ENCODE measurements at places on chromosomes 6 and 20.
A peak's percentile ranks its signal among the peaks of the same experiment; 100 is the strongest.

DNA sequence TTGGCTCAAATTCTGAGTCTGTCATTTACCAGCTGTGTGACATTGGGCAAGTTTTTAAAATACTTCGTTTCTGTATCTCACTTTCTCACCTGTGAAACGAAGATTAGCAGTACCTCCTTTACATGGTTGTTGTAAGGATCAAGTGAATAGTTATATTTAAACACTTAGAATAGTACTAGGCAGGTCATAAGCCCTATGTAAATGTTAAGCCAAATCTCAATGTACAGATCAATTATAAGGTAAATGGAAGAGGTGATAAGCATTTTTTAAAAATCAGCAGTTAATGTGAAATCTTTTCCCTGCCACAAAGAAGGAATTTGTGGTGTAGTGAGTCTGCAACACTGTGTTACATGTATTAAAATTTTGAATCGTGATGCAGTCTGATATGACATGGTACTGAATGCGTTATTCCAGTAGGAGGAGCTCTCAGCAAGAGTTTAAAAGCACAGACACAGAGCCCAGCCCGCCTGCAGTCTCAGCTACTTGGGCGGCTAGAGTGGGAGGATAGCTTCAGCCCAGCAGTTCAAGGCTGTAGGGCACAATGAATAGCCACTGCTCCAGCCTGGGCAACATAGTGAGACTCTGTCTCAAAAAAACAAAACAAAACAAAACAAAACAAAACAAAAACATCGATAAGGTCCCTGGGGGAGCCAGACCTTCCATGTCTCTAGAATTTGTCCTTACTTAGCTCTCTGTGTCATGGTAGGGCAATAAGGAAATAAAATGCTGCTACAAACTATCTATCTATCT lies 46.0 kb downstream of the GTF2H5 start:
- peak; percentile 70 for DNase-seq

- DNase-seq = peak; percentile 69
These were observed 188.9 kb upstream of the TAB2 start for GRCh38 chr6:149128489-149129145.

DNA sequence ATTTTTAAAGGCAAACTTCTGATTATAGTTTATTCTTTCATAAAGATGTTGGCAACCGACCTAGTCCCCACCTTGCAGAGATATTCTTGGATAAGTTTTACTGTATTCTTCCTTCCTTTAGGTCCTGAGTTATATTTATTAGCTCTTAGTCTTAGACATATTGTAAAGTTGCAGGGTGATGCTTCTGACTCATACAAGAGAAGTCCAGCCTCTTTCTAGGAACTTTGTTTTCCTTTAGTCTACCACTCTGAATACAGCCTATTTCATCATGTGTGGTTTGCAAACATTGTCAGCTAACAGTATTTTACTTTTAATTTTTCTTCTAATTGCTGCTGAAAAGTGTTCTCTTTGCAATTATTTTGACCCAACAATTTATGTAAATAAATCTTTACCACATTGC lies 686.7 kb downstream of the COL12A1 start:
- no peak for DNase-seq

GRCh38 chr20:62617711-62618483 lies 24.4 kb upstream of the SLCO4A1 start:
- peak; percentile 81 for DNase-seq

DNA sequence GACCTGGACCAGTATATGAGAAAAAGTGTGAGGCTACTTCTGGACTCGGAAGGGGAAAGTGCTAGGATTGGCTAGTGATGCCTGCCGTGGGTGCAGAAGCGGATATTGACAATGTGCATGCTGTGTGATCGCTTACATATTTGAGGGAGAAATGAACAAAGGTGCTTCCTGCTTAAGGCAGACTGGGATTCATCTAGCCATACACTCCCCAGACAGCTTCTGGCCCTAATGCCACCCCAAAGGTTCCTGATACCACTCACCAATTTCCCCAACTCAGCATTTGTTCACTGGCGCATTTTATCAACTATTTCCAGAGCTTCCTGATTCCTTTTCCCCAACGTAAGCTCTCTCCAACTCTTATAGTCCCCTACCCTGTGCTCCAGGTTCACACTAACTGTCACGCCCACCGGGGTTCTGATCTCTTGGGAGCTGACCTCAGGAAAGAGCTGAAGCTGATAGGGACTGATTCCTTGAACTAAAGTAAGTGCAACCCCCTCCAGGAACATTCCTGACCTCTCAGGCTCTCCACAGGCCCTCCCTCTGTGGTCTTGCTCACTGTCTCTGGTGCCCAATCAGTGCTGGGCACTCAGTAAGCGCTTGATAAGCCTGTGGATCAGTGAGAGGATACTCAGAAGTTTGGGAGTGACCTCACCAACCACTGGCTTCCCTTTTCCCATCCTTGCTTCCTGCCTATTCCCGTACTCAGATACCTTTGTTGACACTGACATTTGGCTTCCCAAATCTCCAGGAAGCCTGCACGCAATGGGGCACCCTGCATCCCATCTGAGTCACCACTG lies 73.3 kb downstream of the MRPL14 start:
- DNase-seq = no peak

DNA sequence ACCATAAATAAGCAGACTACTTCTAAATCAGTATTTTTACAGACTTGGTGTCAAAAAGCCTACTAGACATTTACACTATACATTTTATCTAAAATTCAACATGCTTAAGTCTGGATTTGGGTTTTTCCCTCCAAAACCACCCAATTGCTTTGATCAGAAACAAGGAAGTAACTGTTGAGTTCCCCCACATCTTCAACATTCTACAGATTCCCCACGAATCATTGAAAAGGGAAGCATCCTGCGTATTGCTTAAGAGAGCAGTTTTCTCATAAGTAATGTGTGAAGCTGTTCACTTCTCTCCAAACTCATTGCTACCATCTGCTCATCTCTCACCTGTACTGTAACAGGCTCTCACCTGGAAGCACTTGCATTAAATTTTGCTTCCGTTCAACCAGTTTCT lies 36.4 kb upstream of the RNF144B start:
- DNase-seq = no peak

GRCh38 chr6:96014846-96015517 lies 792 bp upstream of the FUT9 start:
- no peak for DNase-seq

GRCh38 chr6:169635345-169635744 lies 66.5 kb downstream of the WDR27 start:
- no peak for DNase-seq

GRCh38 chr6:134026597-134026996 lies 25.8 kb downstream of the SLC2A12 start:
- no peak for DNase-seq

DNA sequence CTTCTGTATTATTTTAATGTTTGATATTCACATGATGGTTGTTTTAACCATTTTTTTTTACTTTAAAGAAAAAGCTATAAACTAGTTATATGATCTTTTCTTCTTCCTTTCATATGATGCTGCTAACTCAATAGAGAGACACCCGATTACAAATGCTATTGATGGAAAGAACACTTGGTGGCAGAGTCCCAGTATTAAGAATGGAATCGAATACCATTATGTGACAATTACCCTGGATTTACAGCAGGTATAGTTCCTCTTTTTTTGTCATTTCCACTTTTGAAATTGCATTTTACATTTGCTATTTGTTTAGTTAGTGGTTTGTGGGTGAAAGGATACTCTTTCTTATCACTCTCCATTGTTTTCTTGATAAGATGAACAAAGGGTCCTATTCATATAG lies 176.7 kb downstream of the LAMA2 start:
- DNase-seq = no peak

DNA sequence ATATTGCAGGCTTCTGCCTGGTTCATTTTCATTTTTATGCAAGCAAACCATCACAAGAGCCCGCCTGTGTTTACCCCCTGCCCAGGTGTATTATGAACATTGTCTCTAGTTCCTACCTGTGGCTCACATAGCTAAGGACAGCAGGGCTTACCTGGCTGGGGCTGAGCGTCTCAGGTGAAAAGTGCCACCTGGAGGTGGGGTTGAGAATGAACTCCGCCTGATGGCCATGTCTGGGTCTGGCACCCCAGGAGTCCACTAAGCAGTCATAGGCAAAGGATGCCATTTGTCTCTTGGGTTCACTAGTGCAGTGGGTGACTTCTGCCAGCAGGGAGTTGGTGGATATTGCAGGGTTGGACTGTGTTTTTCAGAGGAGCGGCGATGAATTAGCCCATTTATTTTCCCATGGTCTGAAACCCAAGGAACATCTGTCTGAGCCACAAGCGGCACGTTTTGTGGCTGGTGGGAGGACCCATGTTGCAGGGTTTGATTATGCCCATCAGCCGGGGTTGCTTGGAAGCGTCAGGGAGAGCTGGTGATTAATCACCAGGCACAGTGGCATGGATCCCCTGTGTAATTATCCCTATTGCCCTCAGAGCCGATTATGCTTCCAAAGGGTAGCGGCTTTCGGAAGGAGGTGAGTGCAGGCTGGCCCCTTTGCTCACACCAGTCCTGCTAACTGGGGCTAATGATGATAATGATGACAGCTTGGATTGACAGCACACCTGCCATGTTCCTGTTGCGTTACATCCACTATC lies 92.1 kb downstream of the CDH26 start:
- DNase-seq = no peak

- DNase-seq = no peak
These were observed 300.5 kb downstream of the KCNQ5 start for GRCh38 chr6:72922401-72922800.

GRCh38 chr6:17169291-17169690 lies 67.4 kb downstream of the STMND1 start:
- no peak for DNase-seq

DNA sequence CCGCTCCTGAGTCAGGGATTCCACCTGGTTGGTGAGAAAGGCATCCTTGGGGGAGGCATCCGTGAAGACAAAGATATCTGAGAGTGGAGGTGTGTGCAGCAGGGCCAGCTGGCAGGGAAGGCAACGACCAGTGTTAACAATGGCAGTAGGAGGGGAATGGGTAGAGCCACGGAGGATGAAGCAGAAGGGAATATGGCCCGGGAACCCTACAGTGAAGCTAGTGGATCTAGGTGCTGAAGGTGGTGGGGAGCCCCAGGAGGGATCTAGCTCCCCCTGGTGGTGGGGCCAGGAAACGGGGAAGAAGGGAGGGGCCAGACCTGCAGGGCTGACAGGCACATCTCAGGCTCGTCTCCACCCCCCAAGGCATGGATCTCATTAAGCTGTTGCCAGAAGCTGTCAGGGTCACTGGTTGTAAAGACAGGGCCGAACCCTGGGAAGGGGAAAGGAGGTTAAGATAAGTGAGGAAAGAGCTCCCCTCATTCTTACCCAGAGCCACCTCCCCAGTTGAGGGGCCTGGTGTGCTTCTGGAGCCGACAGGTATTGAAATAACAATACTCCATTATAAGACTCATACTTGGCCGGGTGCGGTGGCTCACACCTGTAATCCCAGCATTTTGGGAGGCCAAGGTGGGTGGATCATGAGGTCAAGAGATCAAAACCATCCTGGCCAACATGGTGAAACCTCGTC lies 7.3 kb downstream of the VWA7 start:
- peak; percentile 90 for DNase-seq

GRCh38 chr6:139277161-139277560 lies 14.6 kb downstream of the TXLNB start:
- DNase-seq = no peak

- no peak for DNase-seq
These were observed 312.9 kb downstream of the SAMD5 start for GRCh38 chr6:147821295-147821897.

DNA sequence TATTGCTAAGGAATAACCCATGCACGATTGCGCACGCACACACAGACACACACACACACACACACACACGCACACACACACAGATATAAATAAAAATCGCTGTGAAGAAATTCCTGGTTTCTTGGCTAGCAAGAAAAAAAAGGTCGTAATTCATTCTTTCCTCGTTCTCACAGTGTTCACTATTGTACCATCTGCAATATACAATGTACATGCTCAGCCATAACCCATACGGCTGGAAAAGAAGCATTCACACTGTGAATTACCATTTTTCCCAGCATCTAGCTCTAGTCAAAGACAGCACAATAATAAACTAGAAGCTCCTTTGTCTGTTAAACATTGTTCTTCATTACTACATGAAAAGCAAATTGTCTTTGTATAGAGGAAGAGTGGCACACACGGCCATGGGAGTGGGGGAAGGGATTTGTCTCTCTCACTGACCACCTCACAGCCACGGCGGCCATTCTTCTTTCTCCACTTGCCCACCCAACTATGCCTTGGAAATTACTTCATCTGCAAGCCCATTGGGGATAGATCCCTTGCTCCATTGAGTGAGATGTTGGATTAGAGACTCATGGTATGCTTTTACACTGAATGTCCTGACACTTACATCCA lies 115.3 kb upstream of the ID4 start:
- no peak for DNase-seq

DNA sequence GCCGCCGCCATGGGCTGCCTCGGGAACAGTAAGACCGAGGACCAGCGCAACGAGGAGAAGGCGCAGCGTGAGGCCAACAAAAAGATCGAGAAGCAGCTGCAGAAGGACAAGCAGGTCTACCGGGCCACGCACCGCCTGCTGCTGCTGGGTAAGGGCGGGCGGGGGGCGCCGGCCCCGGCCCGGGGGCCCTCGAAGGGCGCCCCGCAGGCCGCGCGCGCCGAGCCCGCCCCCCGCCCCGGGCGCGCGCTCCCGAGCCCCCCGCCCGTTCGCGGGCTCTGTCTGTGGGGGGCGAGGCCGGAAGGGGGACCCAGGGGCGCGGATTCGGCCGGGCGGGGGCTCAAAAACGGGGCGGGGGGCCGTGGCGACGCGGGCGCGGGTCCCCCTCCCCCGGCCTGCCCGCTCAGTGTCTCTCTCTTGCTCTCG lies 39.2 kb downstream of the GNAS start:
- peak; percentile 46 for DNase-seq

DNA sequence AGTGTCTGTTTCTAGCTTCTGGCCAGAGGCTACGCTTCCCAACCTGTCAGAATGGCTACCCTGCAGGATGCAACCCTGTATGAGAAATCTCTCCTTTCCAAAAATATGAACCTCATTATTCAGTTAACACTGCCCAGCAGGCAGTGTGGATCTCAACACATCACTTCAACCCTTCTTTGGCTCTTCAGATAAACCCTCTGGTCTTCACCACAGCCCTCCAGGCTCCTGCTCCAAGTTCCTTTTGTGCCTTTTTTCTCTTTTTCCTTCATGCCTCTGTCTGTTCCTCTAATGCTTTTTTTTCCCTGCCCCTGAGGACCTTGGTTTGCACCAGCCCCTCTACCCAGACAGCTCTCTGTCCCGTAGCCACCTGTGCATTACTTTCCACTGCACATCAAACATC lies 207.4 kb downstream of the MYLK4 start:
- DNase-seq = no peak

GRCh38 chr6:129659590-129660345 lies 50.2 kb downstream of the ARHGAP18 start:
- DNase-seq = no peak

Data from activated CD4-positive, alpha-beta memory T cell treated with anti-CD3 and anti-CD28 coated beads for 36 hours (primary cell).